ENCODE measurements at places on chromosomes 2 and 18. TPM values are rescaled to one million over a fixed set of nuclear protein-coding genes. Genes with fewer than 3 reads are reported as not detected.

NYAP2 gene
- total RNA-seq = not detected

ANTXR1 gene
- total RNA-seq = 7.5 TPM

- no peak for DNase-seq
- H3K27me3 ChIP-seq = no peaks in the 10 kb centered on the region
- H3K36me3 ChIP-seq = no peaks in the 10 kb centered on the region
- no peak overlapping the region for H3K27ac ChIP-seq
Observed at GRCh38 chr2:169160926-169161481, 91.6 kb downstream of the DHRS9 start.

DNA sequence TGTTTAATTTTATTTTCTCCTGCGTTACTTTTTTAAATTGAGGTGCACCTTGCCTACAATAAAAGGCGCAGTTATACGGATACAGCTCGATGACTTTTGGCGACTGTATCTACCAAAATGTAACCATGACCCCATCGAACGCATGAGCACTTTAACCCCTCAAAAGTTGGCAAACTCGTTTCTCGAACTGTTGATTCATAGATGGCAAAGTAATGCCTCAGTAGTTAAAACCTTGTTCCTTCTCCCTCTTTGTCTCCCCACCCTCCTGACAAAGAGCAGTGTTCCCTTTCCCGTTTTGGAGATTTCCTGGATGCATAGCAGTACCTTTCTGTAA, 577 bp downstream of the MOGAT1 start:
- DNase-seq = no peak
- H3K4me3 ChIP-seq = peak overlapping the region; percentile 82
- H3K27ac ChIP-seq = no peak overlapping the region
- peaks cover 6% of the 10 kb centered on the region for H3K27me3 ChIP-seq
- peaks cover 9% of the 10 kb centered on the region for H3K4me1 ChIP-seq
